Right ventricle myocardium superior (tissue), 1 donor: ENCODE measurements at places on chromosomes 11 and 22. TPM values are rescaled to one million over a fixed set of nuclear protein-coding genes. Genes with fewer than 3 reads are reported as not detected.

The TEAD1 gene
- total RNA-seq = 107 TPM

The MSANTD2 gene
- 4.0 TPM for total RNA-seq

The FZD4 gene
- 26.9 TPM for total RNA-seq

The ZNRF3 gene
- 5.0 TPM for total RNA-seq

The KLHL35 gene
- 0.48 TPM for total RNA-seq

The ROBO4 gene
- total RNA-seq = 21.9 TPM
